H1 (cell line): ENCODE measurements at places on chromosomes 6 and 20. TPM values are rescaled to one million over a fixed set of nuclear protein-coding genes. Genes with fewer than 3 reads are reported as not detected.

The PTK6 gene
- total RNA-seq: 0.17 and 0.19 TPM in 2 replicates

The RSPH3 gene
- 2.7 and 3.8 TPM in 2 replicates for total RNA-seq

The SSTR4 gene
- not detected in 2 replicates for total RNA-seq

- H3K36me3 ChIP-seq: no peaks in the 10 kb centered on the region
- H3K27ac ChIP-seq: no peak overlapping the region
- no peak overlapping the region for H3K4me3 ChIP-seq
- H3K4me1 ChIP-seq: no peaks in the 10 kb centered on the region
- no peak for DNase-seq
Observed at GRCh38 chr6:128663238-128663637, 142.8 kb upstream of the PTPRK start.

DNA sequence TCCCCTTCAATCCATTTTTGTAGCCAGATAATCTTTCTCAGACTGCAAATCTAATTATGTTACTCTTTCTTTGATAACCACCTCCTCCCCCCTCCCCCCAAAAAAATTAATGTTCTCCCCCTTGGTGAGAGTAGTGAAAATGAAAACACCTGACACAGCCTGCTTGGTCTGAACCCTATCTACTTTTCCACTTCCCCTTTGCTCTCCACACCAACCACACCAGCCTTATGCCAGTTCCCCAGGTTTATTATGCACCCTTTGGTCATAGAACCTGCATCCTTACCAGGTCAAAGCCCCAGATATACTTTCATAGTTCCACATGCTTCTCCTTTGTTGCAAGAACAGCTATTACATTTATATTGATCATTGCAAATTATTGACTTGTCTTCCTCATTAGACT lies 19.4 kb downstream of the PFDN4 start:
- DNase-seq: no peak
- no peak overlapping the region for H3K27ac ChIP-seq
- no peak overlapping the region for H3K4me3 ChIP-seq
- peaks cover 7% of the 10 kb centered on the region for H3K4me1 ChIP-seq

- H3K4me3 ChIP-seq: no peak overlapping the region
- no peak overlapping the region for H3K27ac ChIP-seq
- DNase-seq: no peak
- H3K4me1 ChIP-seq: no peaks in the 10 kb centered on the region
Observed at GRCh38 chr6:117559299-117559698, 43.0 kb downstream of the GOPC start.

DNA sequence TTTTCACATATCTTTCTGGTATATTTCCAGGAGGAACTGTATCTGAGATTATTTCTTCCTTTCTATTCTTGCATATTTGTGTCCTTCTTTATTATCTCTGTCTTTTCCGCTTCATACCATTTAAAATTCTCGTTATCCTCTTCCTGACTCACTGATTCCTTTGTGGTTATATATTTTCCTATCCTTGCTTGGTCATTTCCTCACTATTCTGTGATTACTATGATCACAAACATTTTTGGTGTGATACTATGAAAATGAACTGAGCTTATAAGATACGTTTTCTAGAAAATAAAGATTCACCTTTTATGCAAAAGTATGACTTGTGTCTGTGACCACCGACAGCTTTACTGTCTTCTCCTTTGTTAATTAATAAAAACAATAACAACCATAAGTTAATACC lies 26.5 kb upstream of the MYCT1 start:
- no peak for DNase-seq
- H3K4me1 ChIP-seq: no peaks in the 10 kb centered on the region
- no peaks in the 10 kb centered on the region for H3K27me3 ChIP-seq
- H3K27ac ChIP-seq: no peak overlapping the region

DNA sequence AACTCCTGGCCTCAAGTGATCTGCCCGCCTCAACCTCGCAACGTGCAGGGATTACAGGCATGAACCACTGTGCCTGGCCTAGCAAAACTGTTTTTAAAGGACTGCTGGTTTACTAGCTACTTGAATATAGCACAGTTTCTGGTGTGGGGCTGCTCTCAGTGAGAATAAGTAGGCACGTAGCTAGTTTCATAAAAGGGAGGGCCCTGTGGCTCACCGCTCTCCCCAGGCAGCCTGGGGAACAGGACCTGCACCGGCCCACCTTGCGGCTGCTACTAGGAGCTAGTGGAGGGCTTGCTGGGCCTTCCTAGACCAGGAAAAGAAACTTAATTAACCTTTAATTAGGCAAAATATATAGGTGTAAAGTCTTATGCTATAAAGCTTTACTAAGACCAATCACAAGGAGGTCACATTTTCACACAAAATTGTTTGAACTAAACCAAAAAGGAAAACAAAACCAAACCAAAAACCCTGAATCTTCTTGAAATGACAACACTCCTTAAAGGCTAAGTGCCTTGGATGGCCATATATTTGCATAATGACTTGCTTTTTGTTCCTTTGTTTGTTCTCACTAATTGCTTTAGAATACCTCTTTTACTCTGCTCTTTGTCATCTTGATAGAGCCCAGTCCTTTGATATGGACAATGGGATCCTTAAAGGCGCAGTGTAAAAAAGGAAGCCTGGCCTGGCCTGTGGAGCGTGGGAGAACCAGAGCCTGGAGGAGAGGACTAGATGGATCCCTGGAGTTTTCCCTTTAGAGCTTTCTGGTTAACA lies 69.5 kb upstream of the SAMD5 start:
- H3K27ac ChIP-seq: no peak overlapping the region
- peaks cover 6% of the 10 kb centered on the region; the same call in 1 of the 2 replicates for H3K4me1 ChIP-seq
- H3K36me3 ChIP-seq: peaks cover 3% of the 10 kb centered on the region; the same call in 1 of the 2 replicates
- H3K4me3 ChIP-seq: peak overlapping the region; percentile 38
- H3K27me3 ChIP-seq: peaks cover 35% of the 10 kb centered on the region

DNA sequence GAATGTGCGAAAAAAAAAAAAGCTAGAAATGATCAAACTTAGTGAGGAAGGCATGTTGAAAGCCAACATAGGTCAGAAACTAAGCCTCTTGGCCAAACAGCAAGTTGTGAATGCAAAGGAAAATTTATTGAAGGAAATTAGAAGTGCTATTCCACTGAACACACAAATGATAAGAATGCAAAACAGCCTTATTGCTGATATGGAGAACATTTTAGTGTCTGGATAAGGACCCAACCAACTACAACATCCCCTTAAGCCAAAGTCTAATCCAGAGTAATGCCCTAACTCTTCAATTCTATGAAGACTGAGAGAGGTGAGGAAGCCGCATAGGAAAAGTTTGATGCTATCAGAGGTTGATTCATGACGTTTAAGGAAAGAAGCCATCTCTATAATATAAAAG lies 5.5 kb upstream of the ABCC10 start:
- H3K4me1 ChIP-seq: no peaks in the 10 kb centered on the region
- no peaks in the 10 kb centered on the region for H3K36me3 ChIP-seq
- no peak overlapping the region for H3K27ac ChIP-seq
- no peak for DNase-seq

GRCh38 chr20:14401479-14402138 lies 64.2 kb upstream of the FLRT3 start:
- H3K4me1 ChIP-seq: no peaks in the 10 kb centered on the region
- no peak overlapping the region for H3K4me3 ChIP-seq
- DNase-seq: no peak
- peaks cover 2% of the 10 kb centered on the region for H3K27me3 ChIP-seq
- H3K27ac ChIP-seq: no peak overlapping the region
- H3K36me3 ChIP-seq: no peaks in the 10 kb centered on the region

- DNase-seq: no peak
- no peaks in the 10 kb centered on the region for H3K4me1 ChIP-seq
- no peaks in the 10 kb centered on the region for H3K36me3 ChIP-seq
- H3K27ac ChIP-seq: no peak overlapping the region
Observed at GRCh38 chr6:122109075-122109474, 290.4 kb upstream of the HSF2 start.

GRCh38 chr6:136618086-136618485 lies 67.9 kb upstream of the MAP7 start:
- no peak overlapping the region for H3K27ac ChIP-seq
- H3K27me3 ChIP-seq: no peaks in the 10 kb centered on the region
- no peak for DNase-seq
- no peaks in the 10 kb centered on the region for H3K4me1 ChIP-seq
- H3K36me3 ChIP-seq: no peaks in the 10 kb centered on the region
